ENCODE measurements at places on chromosomes 12 and 14. TPM values are rescaled to one million over a fixed set of nuclear protein-coding genes. Genes with fewer than 3 reads are reported as not detected.
A peak's percentile ranks its signal among the peaks of the same experiment; 100 is the strongest.

The OR6C68 gene
- not detected for total RNA-seq

- no peak for DNase-seq
Measured at GRCh38 chr14:52049721-52050588, 18.9 kb downstream of the NID2 start.

- DNase-seq = peak; percentile 74
Measured at GRCh38 chr12:4271717-4272423, 1.7 kb upstream of the CCND2 start.

The MVK gene
- total RNA-seq = 8.2 TPM

The FITM1 gene
- total RNA-seq = 0.48 TPM

DNA sequence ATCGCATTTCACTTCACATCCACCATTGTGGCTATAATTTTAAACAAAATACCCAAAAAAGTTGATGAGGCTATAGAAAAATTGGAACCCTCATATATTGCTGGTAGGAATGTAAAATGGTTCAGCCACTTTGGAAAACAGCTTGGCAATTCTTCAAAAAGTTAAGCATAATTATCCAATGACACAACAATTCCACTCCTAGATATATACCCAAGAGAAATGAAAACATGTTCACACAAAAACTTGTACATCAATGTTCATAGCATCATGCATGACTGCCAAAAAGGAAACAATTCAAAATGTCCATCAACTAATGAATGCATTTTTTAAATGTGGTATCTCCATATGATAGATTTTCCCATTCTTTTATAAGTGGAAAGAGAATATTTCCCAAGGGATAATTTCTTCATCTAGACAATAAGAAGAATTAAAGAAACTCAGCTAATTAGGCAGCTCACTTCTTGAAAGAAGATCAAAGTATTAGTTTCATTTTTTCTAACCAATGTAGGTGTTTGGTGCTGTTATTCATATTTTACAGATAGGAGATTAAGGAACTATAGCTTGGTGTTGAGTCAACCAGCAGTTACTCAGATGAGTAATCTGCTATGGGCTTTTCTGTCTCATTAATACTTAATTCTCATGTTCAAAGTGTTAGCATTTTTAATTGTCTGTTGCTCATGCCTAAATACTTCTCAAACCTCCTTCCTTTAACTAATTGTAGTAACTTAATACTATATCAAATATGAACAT, 32.8 kb downstream of the YEATS4 start:
- DNase-seq = no peak

- DNase-seq = peak; percentile 88
Measured at GRCh38 chr14:50955373-50956043, 11.2 kb upstream of the PYGL start.

DNA sequence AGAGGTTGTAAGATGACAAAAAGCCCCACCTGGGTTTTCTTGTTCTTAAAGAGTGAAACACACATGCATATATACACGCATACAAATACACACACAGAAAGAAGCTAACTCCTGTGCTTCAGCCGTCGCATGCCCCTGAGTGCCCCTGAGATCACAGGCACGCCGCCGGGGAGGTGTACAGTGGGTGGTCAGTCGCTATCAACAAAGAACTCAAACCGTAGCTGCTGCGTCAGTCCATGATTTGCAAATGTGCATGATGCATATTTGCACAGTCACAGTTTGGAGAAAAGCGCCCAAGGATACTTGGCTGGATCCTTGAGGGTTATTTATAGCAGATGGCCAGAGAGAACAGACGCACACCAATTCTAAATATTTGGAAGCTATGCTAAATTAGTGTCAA, 206.9 kb downstream of the TMEM132D start:
- no peak for DNase-seq

DNA sequence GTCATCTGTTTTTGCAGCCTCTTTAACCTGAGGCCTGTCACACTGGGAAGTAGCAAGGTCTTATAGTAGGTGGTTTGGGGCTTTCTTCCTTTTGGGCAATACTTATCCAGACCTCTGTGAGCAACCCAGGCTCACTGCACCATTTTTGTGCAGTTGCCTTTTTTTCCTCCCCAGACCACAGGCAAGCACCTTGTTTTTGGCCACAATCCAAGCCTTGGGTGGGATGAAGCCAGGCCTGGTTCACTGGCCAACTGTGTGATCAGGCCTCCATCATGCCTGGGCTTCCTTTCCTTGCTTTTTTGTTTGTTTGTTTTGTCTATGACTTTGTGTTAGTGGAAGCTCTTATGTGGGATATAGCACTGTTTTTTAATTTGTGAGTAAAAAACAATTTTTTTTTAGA, 71.7 kb downstream of the DNAH10 start:
- no peak for DNase-seq

DNA sequence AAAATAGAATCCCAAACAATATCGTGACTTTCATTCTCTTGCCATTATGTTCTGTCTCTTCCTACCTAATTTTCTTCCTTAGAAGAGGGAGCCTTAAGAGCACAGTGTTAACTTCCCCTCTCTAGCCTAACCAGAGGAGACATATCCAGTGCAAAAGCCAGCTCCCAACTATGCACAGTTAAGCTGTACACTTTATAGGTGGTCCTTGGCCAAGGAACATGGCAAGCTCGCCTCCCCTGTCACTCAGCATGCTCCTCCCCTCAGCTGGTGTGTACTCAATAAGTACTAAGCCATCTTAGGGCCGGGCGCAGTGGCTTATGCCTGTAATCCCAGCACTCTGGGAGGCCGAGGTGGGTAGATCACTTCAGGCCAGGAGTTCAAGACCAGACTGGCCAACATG, 255.1 kb upstream of the TMPO start:
- DNase-seq = no peak

DNA sequence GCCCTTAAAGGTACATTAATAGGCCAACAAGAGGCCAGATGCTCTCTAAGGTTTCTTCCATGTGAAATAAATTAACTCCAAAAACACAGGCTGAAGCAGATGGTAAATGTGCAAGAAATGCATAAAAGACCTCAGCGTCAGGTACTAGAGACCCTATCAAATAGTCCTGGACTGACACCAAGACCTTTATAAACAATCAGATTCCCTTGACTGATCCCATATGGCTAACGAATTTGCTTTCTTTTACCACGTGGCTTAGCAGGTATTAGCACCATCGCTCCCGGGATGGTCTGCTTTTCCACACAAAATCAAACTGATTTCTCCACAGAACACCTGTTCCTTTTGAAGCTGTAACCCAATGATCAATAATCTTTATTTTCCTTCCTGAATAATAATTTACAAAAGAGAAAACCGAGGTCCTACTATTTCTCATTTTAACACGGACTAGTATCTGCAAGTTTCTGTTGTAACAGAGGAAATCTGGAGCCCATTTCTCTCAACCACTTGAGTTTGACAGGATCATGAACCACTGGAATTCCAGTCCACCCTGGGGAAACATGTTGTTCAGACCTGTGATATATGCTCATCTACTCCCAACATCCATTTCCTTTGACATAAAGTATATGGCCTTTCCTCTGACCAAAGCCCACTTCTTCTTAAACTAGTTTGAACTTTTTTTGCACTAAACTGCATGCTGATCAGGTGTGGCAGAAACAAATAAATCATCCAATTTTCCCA, 48.2 kb upstream of the DAAM1 start:
- no peak for DNase-seq

GRCh38 chr14:25231004-25231403, 181.1 kb upstream of the STXBP6 start:
- DNase-seq = no peak

DNA sequence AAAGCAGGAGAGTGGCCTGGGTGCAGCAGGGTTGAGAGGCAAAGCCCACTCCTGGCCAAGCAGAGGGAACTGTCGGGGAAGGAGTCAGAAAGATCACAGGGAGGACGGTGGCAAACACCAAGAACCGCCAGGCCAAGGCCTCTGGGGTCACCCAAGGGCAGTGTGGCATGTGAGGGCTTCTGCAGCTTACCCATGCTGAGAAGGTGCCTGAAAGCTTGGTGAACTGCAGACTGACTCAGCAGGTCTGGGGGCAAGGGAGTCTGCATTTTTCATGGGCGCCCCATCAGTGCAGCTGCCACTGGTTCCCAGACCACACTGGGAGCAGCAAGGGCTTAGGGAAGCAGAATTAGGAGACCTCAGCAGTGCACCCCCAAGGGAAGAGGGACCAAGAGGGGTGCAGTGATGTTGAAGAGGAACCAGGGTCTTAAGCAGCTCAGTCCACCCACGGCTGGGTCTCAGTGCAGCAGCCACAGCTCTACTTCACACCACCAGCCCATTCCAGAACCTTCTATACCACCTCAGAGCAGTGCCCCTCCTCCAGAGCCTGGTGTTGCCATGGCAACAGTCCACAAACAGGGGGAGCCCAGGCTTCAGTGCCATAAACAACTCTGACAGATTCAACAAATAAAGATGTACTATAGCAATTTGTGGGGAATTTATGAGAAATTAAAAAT, 59.4 kb downstream of the ITPK1 start:
- no peak for DNase-seq

DNA sequence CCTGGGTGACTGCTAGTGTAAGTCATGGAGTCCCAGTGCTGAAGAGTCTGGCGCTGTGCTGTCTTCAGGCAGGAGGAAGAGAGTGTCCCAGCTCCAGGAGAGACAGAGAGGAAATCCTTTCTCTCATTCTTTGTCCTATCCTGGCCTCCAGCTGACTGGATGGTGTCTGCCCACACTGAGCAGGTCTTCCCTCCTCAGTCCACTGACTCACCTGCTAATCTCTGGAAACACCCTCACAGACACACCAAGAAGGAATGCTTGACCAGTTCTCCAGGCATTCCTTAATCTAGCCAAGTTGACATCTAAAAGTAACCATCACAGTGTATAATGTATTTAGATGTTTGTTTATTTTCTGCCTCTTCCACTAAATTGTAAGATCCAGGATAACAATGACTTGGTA, 53.9 kb downstream of the EMP1 start:
- no peak for DNase-seq

- no peak for DNase-seq
Measured at GRCh38 chr12:131327521-131328488, 374.1 kb downstream of the ADGRD1 start.

DNA sequence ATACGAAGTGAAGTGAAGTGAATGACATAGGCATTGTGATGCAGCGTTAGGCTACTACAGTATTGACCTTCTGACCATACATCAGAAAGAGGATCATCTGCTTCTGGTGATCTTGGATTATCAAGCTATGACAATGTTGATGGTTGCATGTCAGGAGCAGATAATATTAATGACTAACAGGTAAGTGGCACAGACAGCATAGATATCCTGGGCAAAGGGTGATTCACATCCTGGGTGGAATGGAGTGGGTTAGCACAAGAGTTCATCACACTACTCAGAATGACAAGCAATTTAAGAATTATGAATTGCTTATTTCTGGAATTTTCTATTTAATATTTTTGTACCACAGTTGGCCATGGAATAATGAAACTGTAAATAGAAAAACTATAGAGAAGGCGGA, 397.9 kb upstream of the ATP2B1 start:
- no peak for DNase-seq

- no peak for DNase-seq
Measured at GRCh38 chr12:133202493-133203343, 21.4 kb downstream of the ZNF268 start.

DNA sequence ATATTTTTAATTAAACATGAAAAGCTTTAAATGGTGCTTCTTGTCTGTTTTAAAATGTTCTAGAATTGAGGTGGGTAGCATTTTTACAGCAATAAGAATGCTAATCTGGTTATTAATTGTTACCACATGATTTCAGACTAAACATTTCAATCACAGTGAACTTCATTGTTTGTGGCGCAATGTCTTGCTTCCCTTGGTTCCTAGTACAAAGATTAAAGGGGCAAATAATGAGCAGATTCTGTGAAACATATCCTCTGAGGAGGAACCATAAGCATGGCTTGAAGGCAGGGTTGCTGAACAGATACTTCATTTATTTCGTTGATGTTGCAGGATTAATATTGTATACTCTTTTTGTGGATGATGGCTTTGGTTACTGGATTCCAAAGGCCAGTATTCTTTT, 162.1 kb downstream of the FUT8 start:
- DNase-seq = no peak

The LBHD2 gene
- not detected for total RNA-seq

- no peak for DNase-seq
Measured at GRCh38 chr12:42923583-42923982, 334.0 kb upstream of the PRICKLE1 start.

The POU6F1 gene
- total RNA-seq = 3.1 TPM

The CCDC197 gene
- total RNA-seq = not detected

The CCDC77 gene
- 8.5 TPM for total RNA-seq

The KIF21A gene
- total RNA-seq = 2.4 TPM

- DNase-seq = no peak
Measured at GRCh38 chr12:130474599-130475269, 137.0 kb downstream of the PIWIL1 start.

The MYF6 gene
- total RNA-seq = not detected

GRCh38 chr12:2118061-2118460, 65.3 kb downstream of the CACNA1C start:
- no peak for DNase-seq

The USP44 gene
- total RNA-seq = 2.6 TPM

DNA sequence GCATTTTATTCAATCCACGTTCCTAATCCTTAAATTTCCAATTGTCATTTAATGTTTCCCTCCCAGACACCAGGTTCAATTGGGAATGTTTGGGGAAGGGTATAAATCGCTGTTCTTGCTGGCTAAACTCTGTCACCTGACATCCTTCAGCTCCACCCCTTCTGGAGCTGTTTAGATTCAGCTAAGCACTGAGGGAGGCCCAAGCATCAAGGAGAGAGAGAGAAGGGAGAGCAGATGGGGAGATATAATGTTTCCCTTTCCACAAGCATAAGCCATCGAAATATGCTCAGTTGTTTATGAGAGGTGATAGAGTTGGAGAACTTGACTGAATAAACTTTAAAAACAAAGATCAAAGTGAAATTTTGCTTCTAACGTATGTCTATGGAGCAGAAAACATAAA, 1.8 kb downstream of the ABCC9 start:
- peak; percentile 59 for DNase-seq

DNA sequence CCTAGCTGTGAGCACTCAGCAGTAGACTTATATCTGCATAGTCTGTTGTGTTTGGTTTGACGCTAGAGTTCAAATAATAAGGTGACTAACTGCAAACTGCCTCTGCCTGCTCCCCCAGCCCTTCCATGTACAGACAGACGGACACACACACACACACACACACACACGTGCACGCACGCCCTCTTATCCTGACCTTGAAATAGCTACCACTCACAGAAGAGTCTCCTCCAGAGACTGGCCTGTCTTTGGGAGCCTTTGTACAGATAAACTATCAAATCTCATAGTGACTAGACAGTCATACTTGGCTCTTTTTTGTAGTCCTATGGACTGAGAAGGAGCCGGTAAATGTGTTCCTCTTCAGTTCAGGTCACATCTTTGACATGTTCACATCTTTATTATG, 158.4 kb downstream of the FBXL14 start:
- no peak for DNase-seq

GRCh38 chr12:21989819-21990412, 48.7 kb upstream of the ABCC9 start:
- peak; percentile 21 for DNase-seq

DNA sequence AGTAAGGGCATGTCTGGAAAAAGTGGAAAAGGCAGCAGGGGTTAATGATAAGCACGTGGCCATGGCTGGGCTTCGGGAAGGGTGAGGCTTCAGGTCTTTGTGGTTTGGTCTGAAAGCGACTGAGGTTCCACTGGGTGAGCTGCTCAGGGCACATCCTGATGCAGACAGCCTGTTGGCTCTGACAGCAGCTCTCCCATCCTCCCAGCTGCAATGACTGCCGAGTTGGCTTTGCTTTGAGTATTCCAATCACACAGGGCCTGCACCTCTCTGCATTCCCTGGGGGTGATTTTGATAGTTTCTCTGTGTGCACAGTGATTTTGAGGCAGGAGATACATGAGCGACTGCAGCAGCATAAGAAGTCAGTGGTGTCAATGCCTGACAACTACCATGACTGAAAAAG, 390.7 kb downstream of the APAF1 start:
- no peak for DNase-seq

- no peak for DNase-seq
Measured at GRCh38 chr14:22265319-22266141, 323.5 kb downstream of the DAD1 start.
